ENCODE measurements at places on chromosomes 2 and 18.

DNA sequence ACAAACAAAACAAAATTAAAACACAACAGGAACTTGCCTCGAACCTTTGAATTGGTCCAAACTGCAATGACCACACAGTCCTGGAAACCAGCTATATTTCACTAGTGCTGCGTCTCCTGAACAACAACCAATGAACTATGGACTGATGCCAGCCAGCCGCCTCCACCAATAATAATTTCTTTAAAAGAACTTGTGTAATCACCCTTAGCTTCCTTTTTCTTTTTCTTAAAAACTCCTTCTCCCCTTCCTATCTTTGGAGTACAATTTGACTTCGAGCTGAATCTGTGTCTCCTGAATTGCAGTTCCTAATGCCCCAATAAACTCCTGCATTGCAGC is 1.6 kb upstream of the CXXC1 start:
- DNase-seq, result no peak

- DNase-seq, result no peak
Measured at GRCh38 chr2:54052825-54053718, 62.3 kb upstream of the ACYP2 start.

DNA sequence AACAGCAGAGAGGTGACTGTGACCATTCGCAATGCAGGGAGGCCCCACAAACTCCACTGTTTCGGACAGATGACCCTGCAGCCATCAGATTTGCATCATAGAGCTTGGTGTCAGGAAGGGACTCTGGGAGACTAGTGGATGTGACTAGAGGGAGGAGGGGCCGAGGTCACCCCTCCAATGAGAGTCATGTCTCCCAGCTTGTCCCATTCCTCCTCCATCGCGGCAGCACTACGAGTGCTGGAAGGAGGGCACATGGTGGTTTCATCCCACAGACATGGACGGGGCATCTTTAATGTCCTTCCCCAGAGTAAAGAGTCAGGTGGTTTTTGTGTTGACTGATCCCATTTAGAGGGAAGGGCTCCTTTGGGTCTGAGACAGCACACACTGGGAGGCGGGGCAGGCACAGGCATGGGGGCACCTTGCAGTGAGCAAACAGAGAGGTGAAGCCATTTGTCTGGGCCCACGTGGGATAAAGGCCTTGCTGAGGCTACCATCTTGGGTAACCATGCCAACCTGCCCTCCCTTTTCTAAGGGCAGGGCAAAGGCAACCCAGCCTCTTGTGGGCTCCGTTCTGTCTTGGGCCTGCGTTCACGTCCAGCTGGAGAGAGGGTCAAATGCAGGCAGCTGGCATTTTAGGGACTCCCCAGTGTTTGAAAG is 208.1 kb downstream of the ASB1 start:
- no peak for DNase-seq

- no peak for DNase-seq
Measured at GRCh38 chr2:50535971-50536759, 495.8 kb downstream of the NRXN1 start.

- no peak for DNase-seq
Measured at GRCh38 chr2:199875400-199875799, 24.4 kb upstream of the FTCDNL1 start.

GRCh38 chr2:207039225-207039624 is 99.9 kb downstream of the CPO start:
- DNase-seq, result no peak
